ENCODE measurements at places on chromosomes 5 and 9.

- DNase-seq, result no peak
Measured at GRCh38 chr9:101486693-101487442, 46.8 kb upstream of the RNF20 start.

DNA sequence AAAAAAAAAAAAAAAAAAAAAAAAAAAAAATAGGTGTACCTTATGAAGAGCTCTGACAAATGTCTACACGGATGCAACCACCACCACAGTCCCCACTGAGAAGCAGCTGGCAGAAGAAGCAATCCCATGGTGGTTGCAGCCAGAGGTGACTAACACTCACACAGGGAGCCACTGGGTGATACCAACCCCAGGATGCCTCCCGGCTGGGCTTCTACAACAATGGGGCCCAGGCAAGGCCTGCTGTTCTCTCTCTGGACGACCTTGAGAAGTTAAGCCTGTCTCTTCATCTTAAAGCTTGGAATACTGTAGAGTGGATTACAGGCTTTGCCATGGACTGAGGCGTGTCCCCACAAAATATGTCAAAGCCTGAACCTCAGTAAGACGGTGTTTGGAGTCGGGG is 104.1 kb downstream of the ROR2 start:
- no peak for DNase-seq

DNA sequence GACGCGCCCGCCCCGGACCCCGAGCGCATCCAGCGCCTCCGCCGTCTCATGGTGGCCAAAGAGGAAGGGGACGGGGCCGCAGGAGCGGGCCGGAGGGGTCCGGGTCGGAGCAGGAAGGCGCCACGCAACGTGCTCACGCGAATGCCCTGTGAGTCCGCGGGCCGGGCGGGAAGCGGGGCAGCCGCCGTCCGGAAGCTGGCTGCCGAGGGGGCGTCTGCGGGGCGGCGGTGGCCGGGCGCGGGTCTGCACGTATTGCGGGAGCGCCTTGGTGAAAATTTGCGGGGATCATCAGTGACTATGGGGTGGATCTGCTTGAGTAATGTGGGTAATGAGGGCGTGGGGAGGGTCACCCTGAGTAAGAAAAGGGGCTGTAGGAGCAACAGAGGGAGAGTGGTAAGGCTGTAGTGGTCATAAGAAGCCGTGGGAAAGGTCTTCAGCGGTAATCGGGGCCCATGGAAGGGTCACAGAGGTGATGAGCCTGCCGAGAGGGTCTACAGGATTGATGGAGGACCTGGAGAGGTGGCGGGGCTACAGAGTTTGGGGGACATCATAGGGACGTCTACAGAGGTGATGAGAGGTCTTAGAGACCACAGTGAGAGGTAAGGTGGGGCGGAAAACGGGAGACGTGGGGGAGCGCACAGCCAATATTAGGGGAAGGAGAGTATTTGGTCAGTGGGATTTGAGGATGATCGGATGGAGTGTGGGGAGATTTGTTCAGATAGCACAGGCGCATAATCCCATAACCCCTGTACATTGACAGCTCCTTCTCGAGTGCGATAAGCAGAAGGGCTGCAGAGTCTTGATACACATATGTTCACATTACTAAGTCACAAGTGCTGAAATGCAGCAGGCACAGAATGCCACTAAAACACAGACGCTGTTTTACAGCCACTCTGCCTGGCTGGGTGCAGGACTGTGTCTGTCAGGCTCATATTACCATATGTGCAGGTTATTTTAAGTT is 819 bp downstream of the LSM11 start:
- no peak for DNase-seq

DNA sequence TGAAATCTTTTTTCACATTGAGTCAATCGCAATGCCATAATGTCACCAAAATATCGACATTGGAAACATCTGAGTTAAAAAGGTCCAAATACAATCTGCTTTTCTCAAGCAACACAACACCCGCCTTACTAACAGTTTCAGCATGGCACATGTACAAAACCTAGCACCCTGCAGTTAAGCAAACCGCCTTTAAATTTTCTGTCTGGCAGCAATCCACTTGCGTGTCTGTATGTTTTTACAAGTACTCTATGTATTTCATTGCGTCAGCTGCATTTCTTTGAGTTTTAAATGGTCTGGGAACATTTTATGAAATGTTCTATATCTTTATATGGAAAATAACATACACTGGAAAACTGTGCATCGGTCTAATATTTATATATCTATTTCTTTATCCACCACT is 134.6 kb downstream of the DENND1A start:
- DNase-seq, result no peak

- DNase-seq, result no peak
Measured at GRCh38 chr5:94467954-94468930, 150.2 kb downstream of the KIAA0825 start.

DNA sequence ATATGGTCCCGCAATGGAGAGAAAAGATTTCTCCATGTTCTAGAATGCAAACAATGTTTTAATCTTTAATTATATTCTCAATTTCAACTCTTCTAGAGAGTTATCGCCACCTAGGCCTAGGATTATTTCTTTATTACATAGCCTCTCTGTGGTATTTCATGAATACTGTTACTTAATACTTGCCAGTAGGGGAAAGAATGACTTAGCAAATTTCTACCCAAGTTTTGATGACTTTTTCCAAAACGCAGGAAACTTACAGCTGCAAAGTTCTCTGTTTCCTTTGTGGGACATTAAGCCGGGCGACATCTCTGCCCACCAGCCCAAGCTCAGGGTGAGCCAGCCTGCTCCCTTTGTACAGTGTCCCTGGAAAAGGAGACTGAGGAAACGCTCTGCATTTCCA is 73.8 kb downstream of the MED27 start:
- no peak for DNase-seq

GRCh38 chr9:19451240-19452087 is 42.7 kb downstream of the ACER2 start:
- no peak for DNase-seq

DNA sequence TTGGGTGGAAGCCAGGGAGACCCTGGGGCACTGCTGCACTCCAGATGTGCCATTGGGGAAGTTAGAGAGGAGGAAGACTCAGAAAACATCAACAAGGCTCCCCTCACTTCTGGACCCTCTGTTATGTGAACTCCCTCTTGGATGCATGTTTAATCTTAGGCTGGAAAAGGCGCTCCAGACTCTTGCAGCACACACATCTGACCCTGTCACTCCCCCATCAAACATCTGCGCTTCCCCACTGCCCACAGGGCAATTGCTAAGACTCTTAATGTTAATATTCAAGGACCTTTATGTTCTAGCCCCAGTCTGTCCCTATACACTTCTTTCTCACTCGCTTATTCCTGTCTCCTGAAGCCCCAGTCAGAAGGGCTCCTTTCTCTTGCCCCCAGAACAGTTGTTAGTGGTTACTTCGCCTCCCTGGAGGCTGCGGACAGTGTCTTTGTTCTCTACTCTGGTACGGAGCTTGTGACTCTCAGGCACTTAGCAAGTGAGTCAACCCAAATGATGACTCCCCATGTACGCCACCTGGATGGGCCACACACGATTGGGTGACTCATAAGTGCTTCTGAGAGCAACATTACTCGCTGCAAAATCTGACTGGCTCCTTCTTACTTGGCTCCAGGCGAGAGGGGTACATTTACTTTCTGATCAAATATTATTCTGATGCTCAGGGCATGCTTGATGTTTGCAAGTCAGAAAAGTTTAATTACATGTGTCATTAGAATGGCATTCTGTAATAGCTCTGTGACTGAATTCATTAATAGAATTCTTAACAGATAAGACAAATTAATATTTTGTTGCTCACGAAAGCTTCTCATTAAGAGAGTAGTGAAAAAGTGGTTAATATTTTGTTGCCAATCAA is 193.6 kb downstream of the HSPA4 start:
- DNase-seq, result no peak

DNA sequence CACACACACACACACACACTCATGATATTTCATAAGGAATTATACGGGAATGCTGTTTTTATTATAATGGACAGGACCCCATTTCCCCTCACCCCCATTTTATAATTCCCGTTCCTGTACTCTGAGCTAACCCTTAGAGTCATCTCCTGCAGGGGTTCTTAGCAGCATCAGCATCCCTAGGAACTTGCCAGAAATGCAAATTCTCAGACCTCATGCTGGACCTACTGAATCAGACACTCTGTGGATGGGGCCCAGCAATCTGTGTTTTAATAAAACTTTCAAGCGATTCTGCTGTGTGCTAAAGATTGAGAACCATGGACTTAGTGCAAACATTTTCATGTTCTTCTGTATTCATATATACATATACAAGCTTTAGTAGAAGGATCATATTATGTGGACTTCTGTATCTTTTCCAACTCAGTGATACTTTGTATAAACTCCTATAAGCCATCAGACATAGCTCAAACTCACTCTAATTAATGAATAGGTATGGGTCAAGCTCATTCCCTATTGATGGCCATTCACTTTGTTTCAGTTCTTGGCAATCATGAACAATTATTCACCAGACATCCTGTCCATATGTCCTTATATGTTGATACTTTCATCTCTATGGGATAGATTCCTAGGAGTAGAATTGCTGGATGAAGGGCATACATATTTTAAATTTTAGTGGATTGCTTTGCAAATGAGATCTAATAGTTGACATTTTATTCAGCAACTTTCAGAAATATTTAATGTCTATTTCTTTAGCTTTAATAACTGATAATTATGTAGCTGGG is 65.5 kb downstream of the ARHGEF28 start:
- DNase-seq, result no peak

DNA sequence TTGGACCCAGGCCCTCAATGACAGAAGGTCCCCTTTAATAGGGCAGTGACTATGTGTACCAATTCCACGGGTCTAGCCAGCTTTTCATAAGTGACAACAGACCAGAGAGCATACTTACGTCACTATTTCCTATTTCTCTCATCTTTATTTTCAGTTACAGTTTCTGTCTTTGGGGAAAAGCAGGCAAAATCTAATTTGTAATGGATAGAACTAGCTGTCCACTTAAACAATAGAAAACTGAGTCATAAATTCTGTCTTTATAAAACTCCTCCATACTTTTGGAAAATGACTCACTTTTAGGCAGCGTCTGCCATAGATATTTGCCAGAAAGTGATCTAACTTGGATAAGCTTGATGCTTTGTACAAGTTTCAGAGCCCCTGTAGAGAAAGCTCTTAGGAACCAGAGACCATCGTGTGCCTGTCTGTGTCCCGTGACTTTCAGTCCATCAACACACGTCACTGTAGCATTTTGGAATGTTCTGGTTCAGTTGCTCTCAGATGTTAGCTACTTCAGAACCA is 101.9 kb downstream of the F2RL2 start:
- DNase-seq, result no peak

DNA sequence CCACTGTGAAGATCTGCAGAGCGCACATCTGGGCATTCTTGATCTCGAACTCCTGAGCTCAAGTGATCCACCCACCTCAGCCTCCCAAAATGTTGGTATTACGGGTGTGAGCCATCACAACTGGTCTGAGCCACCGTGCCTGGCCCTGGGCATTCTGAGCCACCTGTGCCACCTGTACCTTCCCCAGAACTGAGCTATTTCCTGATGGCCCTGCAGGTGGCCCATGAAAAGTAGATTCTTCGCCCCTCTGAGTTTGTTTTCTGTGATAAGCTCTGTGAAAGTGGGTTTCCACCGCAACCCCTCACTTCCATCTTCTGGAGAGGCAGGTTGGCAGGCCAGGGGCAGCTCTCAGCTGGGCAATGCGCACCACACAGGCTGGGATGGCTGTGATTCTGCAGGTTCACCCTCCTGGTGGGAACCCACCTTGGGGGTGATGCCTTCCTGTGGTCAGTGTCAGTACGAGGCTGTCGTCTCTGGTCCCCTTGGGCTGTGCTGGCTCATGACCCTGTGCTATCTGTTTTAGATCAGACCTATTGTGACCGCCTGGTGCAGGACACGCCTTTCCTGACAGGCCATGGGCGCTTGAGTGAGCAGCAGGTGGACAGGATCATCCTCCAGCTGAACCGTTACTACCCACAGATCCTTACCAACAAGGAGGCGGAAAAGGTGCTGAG is 11.3 kb downstream of the CARD19 start:
- no peak for DNase-seq

DNA sequence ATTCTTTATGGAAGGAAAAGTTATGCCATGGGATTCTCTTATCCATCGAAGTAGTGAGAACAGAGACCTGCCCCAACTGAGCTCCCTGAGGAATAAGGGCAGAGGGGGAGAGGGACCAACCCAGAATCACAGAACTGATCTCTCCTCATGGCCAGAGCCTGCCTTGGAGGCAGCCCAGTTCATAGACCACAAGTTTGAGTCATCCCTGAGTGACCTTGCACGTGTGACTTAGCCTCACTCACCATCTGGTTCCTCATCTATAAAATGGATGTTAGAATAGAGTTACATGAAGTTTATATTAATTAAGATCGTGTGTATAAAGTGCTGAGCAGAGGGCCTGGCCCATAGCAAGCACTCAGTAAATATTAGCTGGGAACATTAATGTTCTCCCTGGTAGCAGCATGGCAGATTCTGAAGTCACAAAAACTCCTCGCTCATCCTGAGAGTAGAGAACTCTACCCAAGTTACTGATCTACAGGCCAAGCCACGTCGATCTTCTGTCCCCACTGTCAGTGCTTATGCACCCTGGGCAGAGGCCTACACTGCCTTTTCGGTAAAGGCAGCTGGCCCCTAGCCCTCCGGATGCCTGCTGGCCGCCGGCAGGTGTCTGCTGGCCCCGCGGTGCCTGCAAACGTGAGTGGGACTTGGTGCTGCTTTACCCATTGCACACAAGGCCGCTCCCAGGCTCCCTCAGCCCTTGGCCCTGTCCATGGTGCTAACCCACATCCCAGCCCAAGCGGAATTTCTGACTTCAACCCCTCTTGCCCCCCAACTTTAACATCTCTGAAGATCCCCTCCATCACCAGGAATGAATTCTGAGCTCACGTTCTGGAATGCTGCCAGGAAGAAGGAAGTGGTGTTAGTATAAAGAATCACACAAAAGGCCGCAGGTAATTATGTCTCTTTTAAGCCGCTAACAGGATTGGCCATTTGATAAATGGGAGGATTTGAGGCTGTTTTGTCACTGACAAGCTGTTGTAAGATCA is 61.1 kb upstream of the ARAP3 start:
- no peak for DNase-seq

DNA sequence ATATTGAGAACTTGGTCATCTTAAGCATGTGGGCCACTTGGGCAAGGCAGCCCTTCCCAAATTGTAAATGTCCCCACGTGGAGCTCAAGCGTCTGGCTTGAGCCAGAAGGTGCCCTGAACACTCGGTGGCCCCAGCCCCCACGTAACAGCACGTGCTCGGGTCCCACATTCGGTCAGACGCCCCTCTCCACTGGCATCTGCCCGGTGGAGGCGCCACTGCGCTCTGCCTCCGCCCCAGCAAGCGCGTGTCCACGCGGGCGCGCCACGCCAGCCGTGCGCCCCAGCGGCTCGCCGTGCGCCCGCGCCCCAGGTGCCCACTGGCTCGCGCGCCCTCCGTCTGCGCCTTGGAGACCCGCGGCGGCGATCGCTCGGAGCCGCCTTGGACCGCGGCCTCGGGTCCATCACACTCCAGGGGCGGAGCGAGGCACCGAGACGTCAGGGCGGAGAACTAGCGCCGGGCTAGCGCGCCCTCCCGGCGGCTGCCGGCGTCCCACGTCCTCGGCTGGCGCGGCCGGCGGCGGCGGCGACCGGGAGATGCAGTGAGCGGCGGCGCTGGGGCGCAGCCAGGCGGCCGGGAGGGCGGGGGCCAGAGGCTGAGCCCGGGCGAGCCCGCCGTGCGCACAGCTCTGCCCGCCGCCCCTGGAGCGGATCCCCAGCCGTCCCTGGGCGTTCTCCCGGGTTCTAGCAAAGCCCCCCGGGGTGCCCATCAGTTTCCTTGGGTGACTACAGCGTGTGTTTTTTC is at the start of gene PALM2AKAP2:
TSS of gene PALM2AKAP2 (plus strand) at position 488 of the 742 bp plus-strand sequence. CDS start 291 bp downstream, outside the sequence.
- DNase-seq, result no peak
